ENCODE measurements at places on chromosomes 13 and 19.
A peak's percentile ranks its signal among the peaks of the same experiment; 100 is the strongest.

DNA sequence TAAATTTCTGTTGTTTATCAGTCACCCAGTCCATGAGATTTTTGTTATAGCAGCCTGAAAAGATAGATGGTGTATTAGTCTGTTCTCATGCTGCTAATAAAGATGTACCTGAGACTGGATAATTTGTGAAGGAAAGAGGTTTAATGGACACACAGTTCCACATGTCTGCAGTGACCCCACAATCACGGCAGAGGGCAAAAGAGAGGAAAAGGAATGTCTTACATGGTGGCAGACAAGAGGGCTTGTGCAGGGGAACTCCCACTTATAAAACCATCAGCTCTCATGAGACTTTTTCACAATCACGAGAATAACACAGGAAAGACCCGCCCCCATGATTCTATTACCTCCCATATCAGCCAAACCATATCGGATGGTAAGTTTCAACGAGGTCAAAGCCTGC lies 309.2 kb downstream of the LIG4 start:
- DNase-seq = no peak

DNA sequence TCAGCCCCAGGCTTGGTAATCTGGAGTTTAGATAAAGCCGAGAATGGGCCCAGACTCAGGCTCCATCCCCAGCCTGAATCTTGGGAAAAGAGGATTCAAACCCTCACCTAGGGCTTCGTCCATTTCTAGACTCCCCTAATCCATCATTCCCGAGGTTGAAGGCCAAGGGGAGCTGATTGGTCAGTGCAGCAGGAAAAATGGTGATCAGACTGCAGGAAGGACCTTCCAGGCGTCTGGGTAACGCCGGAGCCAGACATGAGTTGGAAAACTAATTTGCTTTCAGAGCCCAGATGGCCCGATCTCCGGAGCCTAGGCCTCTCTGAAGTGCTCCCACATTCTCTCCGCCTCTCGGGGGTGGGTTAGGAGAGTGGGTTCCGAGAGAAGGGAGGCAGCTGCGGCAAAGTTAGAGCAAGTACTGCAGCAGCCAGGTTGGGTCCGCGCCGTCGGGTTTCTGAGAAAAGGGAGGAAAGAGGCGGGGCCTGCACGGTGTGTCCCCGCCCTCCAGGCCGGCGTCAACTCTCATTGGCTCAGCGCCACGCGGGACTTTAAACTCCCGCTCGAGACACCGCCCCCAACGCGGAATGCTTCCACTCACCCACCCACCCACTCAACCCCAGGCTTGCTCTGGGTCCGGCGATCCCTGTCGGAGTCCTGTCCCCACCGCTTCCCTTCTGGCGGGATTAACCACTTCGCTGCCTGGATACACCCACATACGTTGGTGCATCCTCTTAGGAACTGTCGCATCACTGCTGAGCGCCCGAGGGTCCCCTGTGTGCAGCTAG lies 788 bp upstream of the RTBDN start:
- DNase-seq = no peak

DNA sequence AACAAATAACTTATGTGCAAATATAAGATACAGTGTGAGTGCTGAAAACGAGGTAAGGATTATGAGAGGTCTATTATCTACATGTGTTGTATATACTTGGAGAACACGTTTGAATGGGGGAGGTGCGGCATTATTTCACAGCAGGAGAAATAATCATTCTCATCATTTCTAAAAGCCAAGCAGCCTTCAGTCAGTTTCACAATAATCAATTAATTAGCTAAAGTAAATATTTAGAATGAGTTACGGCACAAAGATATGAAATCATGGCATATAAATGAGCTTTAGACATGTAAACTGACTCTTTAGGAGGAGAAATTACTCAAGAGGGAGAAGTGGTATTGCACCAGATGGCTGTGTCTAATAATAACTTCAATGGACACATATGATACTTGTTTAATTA lies 366.6 kb downstream of the DNAJC15 start:
- DNase-seq = peak; percentile 11

- DNase-seq = no peak
These were observed 15.5 kb downstream of the PGLS start for GRCh38 chr19:17526922-17527321.

DNA sequence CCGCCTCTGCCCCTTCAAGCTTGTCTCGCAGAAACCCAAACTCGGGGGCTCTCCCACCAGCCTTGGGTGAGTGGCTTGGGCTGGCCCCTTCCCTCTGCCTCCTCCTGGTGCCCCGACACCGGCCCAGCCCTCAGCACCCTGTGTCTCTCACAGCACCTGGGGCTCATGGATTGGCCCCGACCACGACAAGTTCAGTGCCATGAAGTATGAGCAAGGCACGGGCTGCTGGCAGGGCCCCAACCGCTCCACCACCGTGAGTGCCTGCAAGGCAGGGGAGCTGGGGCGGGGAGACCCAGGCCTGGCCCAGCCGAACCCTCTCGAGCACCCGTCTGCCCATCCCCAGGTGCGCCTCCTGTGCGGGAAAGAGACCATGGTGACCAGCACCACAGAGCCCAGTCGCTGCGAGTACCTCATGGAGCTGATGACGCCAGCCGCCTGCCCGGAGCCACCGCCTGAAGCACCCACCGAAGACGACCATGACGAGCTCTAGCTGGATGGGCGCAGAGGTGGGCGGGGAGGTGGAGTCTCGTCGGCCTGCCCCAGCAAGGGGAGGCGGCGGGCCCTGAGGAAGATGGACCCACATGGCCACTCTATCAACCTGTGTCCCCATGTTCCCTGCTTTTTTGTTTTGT lies 13.6 kb downstream of the PRKCSH start:
- DNase-seq = no peak

DNA sequence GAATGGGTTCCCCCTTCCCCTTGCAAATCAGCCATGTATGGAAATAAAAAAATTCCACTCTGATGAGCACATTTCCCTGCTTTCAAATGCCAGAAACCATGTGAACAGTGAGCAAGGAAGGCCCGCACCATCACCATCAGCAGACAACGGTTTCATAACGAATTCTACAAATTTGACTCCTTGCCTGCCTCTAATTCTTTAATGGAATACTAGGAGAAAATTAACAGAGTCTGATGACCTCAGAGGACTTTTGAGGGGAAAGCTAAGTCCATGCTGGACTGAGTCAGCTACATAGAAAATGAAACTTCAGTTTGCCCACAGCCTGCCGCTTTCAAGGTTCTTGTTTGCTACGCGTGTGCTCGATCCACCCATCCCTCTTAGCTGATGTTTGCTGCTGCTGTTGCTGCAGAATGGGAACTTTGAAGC lies 46.7 kb upstream of the KL start:
- DNase-seq = no peak

DNA sequence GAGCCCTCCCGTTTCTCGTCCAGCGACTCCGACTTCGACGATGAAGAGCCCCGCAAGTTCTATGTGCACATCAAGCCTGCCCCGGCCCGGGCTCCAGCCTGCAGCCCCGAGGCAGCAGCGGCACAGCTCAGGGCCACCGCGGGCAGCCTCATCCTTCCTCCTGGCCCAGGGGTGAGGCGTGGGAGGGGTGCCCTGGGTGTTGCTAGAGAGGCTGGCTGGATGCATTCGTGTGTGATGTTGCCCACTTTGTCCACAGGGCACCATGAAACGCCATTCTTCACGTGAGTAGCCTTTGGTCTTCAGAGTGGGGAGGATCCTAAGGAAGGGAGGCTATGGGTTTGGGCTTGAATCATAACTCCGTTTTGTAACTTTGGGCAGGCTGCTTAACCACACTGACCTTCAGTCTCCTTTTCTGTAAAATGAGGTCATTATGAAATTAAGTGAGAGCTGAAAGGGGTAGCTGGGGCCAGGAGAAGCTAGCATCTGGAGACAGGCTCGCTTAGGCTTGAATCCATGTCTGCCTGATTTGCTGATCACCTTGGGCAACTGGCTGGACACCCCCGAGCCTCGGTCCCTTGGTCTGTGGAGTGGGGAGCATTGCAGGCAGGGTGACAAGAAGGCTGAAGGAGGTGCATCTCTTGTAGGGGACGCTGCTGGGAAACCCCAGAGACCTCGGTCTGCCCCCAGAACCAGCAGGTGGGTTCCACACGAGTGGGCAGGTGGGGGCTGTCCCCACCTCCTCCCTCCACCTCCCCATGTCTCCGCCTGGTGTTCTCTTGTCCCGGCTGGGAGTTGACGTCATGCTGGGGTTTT lies 18.7 kb upstream of the B3GNT3 start:
- DNase-seq = no peak

GRCh38 chr13:30002577-30002976 lies 152.2 kb upstream of the UBL3 start:
- no peak for DNase-seq

GRCh38 chr13:95067303-95067702 lies 233.9 kb downstream of the ABCC4 start:
- DNase-seq = no peak

DNA sequence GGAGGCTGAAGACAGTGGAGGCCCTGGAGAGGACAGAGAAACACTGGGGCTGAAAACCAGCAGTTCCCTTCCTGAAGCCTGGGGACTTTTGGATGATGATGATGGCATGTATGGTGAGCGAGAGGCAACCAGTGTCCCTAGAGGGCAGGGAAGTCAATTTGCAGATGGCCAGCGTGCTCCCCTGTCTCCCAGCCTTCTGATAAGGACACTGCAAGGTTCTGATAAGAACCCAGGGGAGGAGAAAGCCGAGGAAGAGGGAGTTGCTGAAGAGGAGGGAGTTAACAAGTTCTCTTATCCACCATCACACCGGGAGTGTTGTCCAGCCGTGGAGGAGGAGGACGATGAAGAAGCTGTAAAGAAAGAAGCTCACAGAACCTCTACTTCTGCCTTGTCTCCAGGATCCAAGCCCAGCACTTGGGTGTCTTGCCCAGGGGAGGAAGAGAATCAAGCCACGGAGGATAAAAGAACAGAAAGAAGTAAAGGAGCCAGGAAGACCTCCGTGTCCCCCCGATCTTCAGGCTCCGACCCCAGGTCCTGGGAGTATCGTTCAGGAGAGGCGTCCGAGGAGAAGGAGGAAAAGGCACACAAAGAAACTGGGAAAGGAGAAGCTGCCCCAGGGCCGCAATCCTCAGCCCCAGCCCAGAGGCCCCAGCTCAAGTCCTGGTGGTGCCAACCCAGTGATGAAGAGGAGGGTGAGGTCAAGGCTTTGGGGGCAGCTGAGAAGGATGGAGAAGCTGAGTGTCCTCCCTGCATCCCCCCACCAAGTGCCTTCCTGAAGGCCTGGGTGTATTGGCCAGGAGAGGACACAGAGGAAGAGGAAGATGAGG lies 1.5 kb downstream of the PPP1R15A start:
- no peak for DNase-seq

DNA sequence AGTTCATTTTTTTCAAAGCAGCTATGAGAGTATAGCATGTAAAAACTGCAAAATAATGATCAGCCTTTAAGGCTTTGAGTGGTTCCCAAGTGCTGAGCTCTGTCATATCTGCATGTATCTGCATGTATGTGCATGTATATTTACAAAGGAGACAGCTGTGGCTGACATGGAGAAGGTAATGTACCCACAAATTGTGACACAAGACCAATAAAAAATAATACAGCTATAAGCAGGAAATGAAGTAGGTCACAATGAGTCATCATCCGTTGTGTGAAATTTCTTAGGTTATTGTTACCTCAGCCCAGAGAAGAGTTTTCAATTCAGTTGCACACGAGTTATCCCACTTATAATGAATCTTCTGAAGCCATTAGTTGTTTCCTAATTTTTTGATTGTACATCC lies 60.9 kb upstream of the MED4 start:
- peak; percentile 21 for DNase-seq

- DNase-seq = no peak
These were observed 367.2 kb downstream of the DNAJC15 start for GRCh38 chr13:43390619-43391018.

DNA sequence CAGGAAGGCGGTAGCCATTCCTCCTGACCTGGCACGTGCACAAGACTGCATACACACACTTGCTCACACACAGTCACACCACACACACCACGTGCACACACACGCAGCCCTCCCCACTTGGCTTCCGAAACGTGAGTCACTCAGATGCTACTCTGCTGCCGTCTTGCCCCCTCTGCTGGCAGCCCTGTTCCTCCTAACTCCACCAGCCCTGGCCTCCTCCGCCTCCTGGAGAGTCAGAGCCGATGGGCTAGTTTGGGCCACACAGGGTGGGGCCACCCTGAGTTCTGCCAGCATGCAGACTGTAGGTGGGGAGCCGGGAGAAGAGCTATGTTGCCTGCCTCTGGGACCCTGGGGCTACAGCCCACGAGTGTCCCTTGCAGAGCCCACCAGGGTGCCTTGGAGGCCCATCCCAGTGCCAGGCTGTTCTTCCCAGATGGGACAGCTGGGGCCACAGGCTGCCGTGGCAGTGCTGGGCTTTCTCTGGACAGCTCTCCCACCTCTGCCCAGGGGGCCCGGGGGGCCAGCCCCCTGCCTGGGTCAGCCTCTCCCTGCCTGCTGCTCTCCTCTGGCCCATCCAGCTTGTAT lies 12.1 kb downstream of the PIN1 start:
- DNase-seq = peak; percentile 7

DNA sequence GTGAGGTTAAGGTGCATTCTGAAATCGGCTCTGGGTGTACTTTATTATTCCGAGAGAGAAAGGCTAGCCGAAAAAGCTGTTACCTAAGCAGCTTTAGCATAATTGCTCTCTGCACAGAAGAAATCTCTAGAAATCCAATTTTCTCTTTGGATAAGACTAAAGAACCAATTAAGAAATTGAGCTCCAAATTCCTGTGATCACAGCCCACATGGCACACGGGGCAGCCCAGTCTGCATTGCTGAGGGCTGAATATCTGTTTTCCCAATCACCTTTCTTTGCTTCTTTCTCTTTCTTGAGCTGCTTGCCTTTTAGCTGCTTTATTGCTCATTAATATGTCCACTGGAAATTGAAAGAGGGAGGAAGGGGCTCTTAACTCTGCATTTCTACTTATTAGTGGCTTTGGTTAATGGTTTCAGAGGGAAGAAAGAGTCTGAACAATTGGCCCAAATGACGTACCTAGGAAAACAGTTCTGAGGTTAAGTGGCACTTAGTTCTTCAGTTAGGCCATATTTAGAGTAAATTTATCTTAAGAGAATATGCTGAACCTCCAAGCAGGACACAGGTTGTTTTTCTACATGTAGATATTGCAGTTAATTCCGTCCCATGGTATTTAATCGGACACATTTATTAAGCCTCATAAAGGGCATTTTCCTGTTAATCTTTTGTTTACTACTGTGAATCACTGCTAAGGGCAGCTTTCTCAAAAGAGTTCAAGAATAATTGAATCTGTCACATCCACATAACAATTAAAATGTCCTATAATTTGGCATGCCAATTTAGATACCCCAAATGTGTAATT lies 265.7 kb downstream of the ABCC4 start:
- DNase-seq = no peak

DNA sequence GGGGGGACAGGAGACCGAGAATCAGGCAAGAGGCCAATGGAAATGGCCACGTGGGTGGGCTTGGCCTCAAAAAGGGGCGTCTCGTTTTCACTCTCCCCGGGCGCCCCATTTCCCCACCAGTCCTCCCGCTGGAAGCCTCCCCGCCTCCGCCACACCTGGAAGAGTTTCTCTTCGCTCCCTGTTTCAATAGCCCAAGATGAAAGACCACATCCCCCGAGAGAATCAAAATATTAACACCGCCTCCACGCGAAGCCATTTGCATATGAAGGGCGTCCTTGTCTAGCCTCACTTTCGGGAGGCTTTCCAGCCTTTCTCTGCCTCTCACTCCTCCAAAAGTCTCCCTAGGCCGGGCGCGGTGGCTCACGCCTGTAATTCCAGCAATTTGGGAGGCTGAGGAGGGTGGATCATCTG lies 691 bp upstream of the OLFM2 start:
- no peak for DNase-seq

GRCh38 chr13:93388701-93389100 lies 162.1 kb downstream of the GPC6 start:
- DNase-seq = no peak

- DNase-seq = no peak
These were observed 12.0 kb downstream of the ETFB start for GRCh38 chr19:51354103-51354741.
